Smooth muscle cell of the coronary artery (primary cell): ENCODE measurements at places on chromosomes 2 and 18. TPM values are rescaled to one million over a fixed set of nuclear protein-coding genes. Genes with fewer than 3 reads are reported as not detected.

PNO1 gene
- 2.7 and 9.4 TPM in 2 replicates for total RNA-seq

SH3RF3 gene
- total RNA-seq = 2.0 and 3.4 TPM in 2 replicates

ALPP gene
- not detected in 2 replicates for total RNA-seq

ADCYAP1 gene
- total RNA-seq = under 0.01 TPM in 1 of 2 replicates, not detected in the other
